ENCODE measurements at places on chromosomes 16 and 17.
A peak's percentile ranks its signal among the peaks of the same experiment; 100 is the strongest.

- DNase-seq: no peak
These were observed 452.0 kb downstream of the SOX9 start for GRCh38 chr17:72572604-72573491.

GRCh38 chr16:52492789-52493357, 54.1 kb downstream of the TOX3 start:
- no peak for DNase-seq

DNA sequence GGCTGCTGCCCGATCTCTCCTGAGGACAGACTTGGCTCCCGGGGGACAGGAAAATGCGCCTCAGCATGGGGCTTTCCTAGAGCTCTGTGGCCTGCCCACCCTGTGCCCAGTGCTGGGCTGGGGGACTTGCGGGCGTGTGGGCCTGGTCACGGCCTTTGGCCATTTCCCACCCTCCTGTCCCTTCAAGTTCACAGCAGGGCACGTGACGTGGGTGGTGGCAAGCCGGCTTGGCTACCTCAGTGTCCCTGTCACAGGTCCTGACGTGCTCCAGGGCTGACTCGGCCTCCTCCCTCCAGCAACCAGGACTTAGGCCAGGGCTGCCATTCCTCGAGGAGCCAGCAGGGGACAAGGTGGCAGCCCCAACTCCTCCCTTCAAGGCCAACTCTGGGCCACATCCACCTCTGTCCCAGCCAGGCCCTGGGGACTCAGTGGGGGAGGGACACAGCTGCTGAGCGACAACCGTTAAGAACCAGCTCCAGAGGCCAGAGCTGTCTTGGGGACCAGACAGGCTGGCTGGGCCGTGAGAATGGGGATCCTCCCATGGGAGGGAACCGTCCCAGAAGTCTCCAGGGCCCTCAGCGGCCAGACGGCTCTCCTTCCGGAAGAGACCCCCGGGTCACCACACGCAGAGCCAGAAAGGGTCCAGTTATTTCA, 981 bp upstream of the UNC13D start:
- peak; percentile 93 for DNase-seq

DNA sequence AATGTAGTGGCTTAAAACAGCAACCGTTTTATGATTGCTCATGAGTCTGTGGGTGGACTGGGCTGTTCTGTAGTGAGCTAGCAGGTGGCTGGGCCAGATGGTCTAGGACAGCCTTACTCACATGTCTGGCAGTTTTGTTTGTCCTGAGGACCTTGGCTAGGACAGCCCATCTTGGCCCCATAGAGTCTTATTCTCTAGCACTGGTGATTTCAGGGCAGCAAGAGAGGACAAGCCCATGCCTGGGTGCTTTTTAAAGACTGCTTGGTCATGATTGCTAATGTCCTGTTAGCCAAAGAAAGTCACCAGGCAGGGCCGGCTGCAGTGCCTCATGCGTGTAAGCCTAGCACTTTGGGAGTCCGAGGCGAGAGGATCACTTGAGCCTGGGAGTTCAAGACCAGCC, 139.8 kb downstream of the KATNIP start:
- DNase-seq: no peak

DNA sequence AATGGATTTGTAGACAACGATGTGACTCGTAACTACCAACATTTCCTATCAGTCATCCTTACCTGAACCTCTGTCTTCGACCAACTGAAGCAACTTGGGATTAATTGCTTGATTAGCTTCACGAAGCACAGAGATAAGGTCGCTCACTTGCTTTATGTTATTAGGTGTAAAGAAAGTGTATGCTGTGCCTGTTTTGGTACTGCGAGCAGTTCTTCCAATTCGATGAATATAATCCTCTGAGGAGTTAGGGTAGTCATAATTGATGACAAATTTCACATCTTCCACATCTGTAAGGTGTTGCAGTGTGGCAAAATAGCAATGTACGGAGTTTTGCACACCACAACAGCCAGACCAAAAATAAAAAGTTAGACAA, 3.6 kb upstream of the POLG2 start:
- no peak for DNase-seq

DNA sequence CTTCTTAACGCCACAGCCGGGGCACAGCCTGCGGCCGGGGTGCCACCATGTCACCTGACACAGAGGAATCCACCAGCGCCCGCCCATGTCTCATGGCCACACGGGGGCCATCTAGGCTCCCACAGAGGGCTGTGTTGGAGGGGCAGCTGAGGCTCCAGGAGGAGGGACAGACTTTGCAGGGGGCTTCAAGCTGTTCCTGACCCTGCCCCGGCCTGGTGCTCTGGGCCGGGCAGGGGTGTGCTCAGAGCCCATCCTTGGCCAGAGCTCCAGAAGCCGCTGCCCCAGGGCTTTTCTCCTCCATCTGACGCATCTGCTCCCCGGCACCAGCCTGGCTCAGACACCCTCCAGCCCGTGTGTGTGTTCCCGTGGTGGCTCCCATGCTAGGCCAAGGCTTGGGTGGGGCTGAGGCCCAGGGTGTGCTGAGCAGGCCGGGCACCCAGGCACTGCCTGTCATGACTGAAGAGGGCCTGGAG, 7.8 kb upstream of the SLC38A10 start:
- DNase-seq: no peak

GRCh38 chr16:9864461-9864860, 317.8 kb downstream of the GRIN2A start:
- no peak for DNase-seq

DNA sequence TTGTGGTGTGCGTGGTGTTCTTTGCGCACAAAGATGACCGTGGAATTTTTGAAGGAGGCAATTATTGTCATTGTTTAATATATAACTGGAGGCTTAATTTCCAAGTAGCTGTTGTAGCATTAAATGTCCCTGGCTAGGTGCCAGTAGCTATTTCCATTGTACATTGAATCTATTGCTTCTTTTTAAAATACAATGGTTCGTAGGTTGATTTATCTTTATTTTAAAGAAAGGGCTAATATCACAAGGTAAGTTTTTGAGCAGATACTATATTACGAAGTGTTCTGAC, 127.1 kb downstream of the RPTOR start:
- DNase-seq: no peak

DNA sequence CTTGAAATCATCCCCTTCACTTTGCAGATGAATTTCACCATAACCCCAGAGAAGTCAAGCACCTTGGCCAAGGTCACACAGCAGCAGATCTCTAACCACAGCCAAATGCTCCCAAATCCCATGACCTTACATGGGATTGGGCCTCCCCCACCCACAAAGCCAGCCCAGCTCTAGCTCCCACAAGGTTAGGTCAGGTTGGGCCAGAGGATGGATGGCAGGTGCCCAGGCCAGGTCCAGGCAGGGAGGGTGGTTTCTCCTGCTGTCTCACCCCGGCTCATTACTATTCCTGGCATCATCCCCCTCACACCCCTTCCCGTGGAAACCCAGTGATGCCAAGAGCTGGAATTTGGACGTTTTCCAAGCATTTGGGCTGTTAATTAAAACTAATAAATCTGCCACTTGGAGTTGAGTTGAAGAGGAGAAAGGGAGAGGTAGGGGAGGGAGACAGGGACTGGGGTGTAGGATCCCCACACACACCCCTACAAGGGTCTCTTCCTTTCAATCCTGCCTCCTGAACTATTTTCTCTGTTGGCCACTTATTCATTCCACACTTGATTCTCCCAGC, 181.6 kb downstream of the TMEM132E start:
- DNase-seq: no peak

GRCh38 chr17:38898291-38898679, 27.1 kb upstream of the LASP1NB start:
- DNase-seq: no peak

DNA sequence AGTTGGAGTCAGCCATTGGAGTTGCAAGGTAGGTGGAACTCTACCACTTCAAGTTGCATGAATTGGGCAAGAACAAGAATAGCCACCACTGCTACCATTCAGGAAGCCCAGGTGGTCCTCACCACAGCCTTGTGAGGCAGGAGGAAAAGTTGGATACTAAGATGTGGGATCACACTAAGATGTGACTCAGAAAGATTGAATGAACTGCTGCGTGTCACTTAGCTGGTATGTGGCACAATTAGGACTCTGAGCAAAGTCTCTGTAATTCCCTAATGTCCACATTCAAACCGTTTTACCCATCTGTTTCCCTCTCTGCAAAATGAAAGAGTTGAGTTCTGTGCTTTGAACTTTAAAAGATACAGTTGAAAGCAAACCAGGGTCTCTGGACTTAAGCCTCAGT, 44.7 kb upstream of the HS3ST3A1 start:
- DNase-seq: no peak

GRCh38 chr16:15548482-15548891, 94.5 kb downstream of the MARF1 start:
- DNase-seq: no peak

- DNase-seq: no peak
These were observed 103.8 kb downstream of the CLEC16A start for GRCh38 chr16:11047939-11048800.

DNA sequence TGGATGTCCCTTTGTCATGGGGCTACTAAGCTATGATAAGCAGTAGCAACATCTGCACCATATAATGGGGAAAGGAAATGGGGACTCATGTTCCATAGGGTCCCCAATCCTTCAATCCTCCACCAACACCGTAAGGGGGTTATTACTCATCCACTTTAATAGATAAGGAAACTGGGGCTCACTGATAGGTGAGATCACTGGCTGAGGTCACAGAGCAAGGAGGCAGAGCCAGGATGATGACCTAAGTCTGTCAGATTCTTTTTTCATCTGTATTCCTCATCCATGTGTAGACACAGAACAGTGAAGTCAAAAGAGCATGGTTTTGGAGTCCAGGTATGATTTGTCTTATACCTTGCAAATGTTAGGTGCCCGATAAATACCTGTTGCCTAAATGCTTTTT, 10.5 kb upstream of the ADAMTS18 start:
- DNase-seq: no peak

DNA sequence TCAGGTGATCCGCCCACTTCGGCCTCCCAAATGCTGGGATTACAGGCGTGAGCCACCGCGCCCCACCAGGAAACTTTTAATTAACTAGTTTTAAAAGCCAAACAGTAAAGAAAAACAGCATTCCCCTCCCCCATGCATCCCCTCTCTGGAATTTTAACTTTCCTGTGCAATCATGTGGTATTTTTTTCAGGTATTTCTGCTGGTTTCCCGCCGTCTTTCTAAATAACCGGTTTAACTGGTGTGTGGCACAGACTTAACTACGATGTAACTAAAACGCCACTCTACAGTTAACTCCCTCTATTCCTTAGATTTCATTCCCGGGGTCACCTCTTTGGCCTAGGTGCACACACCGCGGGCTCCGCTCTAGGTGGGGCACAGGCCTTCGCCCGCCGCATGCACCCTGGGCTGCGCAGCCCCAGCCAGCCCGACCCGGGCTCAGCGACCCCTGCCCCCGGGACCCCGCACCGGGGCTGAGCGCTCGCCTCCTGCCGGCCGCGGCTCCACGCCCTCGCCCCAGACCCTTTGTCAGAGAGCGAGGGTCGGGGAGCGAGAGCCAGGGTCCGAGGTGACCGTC, 15.1 kb upstream of the UTP6 start:
- DNase-seq: no peak

GRCh38 chr17:13967416-13967815, 101.9 kb upstream of the COX10 start:
- DNase-seq: no peak

DNA sequence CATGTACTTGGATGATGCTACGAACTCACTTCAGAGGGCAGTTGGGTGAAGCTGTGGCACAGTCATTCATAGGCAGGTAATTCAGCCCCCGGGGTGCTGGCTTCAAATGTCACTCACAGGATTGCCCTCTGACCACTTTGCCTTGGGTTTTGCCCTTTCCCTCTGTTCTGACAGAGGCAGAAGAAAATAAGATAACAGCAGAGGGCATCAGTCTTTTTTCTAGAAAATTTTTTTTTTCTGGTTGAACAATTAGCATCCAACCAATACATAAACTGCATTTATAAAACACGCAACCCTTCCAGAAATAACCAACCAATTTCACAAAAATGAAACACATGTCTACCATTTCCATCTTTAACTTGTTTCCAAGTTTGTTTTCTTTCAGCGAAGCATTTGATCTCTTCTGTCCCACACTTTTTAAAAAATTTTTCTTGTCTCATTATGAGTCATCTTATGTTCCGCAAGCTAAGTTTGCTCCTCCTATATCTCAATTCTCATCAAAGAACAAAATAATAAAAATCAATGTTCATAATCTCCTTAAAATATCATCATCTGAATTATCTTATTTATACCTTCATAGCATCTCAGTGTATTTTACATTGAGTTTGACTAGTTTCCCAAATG, 15.6 kb downstream of the NACA2 start:
- no peak for DNase-seq

DNA sequence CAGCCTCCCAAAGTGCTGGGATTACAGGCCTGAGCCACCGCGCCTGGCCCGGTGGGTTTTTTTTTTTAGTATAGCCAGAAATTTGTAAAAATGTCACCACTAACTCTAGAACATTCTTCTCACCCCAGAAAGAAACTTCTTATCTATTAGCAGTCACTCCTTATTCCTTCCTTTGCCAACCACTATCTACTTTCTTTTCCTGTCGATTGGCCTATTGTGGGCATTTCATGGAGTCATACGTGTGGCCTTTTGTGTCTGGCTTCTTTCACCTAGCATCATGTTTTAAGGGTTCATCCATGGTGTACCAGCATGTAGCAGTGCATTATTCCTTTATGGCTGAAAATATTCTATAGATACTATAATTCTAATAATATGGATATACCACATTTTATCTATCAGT, 3.6 kb downstream of the CYB5D2 start:
- DNase-seq: no peak

DNA sequence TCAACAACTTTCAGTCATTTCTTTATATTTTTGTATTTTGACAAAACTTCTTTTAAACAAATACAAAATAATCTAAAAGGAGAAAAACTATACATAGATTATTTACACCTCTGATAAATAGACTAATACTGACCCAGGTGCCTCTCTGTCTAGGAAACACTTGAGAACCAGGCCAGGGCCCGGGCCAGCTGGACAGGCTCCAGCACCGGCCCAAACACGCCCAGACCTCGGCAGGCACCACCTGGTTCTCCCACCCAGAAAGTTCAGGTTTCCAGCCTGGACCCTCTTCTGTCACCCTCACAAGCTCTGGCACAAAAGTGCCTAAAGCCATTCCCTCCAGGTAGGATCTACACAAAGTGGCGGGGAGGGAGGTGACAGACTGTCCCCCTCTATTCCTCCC, 97.0 kb upstream of the DNAH17 start:
- DNase-seq: no peak

DNA sequence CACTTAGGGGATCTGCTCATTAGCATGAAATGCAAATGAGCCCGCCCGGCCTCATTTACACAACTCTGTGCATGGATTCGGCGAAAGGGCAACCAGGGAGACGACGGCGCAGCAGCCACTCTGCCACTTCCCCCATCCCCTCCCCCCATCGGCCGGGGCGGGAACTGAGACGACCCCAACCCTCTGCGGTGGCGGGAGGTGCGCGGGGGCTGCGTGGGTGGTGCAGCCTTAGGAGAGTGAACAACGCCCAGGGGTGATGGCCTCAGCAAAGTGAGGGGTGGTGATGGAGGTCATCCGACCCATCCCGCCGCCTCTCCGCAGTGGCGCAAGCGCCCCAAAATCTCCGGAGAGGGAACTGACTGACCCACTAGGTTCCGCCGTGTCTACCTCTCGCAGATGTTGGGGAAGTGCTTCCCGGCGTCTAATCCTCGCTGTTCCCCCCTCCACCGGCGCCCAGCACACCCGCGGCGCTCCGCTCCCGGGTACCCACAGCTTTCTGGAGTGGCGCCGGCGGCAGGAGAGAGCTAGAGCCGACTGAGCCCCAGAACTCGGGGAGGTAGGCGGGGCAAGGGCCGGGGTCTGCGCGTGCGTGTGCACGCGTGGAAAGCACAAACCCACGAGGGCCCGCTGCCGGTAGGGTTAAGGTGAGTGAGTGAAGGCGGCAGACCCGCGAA, 1.4 kb upstream of the CACNA1G start:
- DNase-seq: no peak
